Peyer's patch (tissue), 4 donors: ENCODE measurements at places on chromosomes 2 and 18. TPM values are rescaled to one million over a fixed set of nuclear protein-coding genes. Genes with fewer than 3 reads are reported as not detected.

- no peaks in the 10 kb centered on the region for H3K27me3 ChIP-seq
- no peak for DNase-seq
- H3K27ac ChIP-seq, result no peak overlapping the region
- no peaks in the 10 kb centered on the region for H3K4me1 ChIP-seq
- H3K4me3 ChIP-seq, result no peak overlapping the region
- no peaks in the 10 kb centered on the region for H3K36me3 ChIP-seq
Measured at GRCh38 chr2:60966507-60967405, 50.8 kb upstream of the PEX13 start.

NYAP2 gene
- total RNA-seq, result not detected

GRCh38 chr2:98711506-98711905 lies 19.4 kb downstream of the MGAT4A start:
- H3K4me1 ChIP-seq, result peaks cover 26% of the 10 kb centered on the region
- DNase-seq, result no peak
- no peaks in the 10 kb centered on the region for H3K27me3 ChIP-seq
- H3K27ac ChIP-seq, result no peak overlapping the region

GKN1 gene
- total RNA-seq, result not detected

- no peaks in the 10 kb centered on the region for H3K36me3 ChIP-seq
- DNase-seq, result no peak
- no peak overlapping the region for H3K27ac ChIP-seq
- H3K4me3 ChIP-seq, result no peak overlapping the region
- peaks cover 7% of the 10 kb centered on the region for H3K4me1 ChIP-seq
Measured at GRCh38 chr2:219182331-219183150, 4.5 kb downstream of the RETREG2 start.

GRCh38 chr18:51006948-51007789 lies 22.8 kb upstream of the SMAD4 start:
- no peak overlapping the region for H3K27ac ChIP-seq
- no peak for DNase-seq
- no peaks in the 10 kb centered on the region for H3K4me1 ChIP-seq
- no peak overlapping the region for H3K4me3 ChIP-seq
- no peaks in the 10 kb centered on the region for H3K27me3 ChIP-seq
- no peaks in the 10 kb centered on the region for H3K36me3 ChIP-seq

DCTN1 gene
- 191 TPM for total RNA-seq

PAIP2B gene
- total RNA-seq, result 2.1 TPM

DNA sequence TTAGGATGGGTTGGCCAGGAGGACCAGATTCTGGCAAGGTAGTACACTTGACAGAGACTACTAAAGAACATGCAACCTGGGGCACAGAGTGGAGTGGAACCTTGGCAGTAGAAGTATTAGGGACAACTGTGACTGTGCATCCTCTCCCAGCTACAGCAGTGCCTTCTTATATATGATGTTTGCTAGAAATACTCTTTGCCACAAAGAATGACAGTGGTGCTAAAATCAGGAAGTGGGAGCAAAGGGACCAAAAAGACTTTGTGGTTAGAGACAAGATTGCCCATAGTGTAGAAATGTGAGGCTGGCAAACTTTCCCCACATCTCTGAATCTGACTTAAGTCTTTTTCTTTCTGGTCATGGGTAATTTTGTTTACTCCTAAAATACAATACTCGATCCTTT lies 9.4 kb upstream of the SLC38A11 start:
- H3K36me3 ChIP-seq, result no peaks in the 10 kb centered on the region
- DNase-seq, result no peak
- H3K4me1 ChIP-seq, result no peaks in the 10 kb centered on the region
- H3K27ac ChIP-seq, result no peak overlapping the region

DNA sequence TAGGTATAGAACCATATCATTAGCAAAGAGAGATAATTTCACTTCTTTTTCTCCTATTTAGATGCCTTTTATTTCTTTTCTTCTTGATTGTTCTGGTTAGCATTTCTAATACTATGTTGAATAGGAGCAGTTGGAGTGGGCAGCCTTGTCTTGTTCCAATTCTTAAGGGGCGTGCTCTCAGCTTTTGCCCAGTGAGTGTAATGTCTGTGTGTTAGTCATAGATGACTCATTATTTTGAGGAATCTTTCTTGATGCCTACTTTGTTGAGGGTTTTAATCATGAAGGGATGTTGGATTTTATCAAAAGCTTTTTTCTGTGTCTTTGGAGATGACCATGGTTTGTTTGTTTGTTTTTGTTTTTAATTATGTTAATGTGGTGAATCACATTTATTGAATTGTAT lies 1453.1 kb upstream of the SLC39A10 start:
- no peak overlapping the region for H3K27ac ChIP-seq
- no peaks in the 10 kb centered on the region for H3K27me3 ChIP-seq
- no peaks in the 10 kb centered on the region for H3K36me3 ChIP-seq
- H3K4me1 ChIP-seq, result no peaks in the 10 kb centered on the region

NGEF gene
- 54.5 TPM for total RNA-seq

CHAC2 gene
- not detected for total RNA-seq

POTEC gene
- total RNA-seq, result not detected

GRCh38 chr18:78801011-78801410 lies 178.6 kb upstream of the SALL3 start:
- no peak overlapping the region for H3K27ac ChIP-seq
- no peaks in the 10 kb centered on the region for H3K4me1 ChIP-seq
- no peaks in the 10 kb centered on the region for H3K27me3 ChIP-seq
- H3K36me3 ChIP-seq, result no peaks in the 10 kb centered on the region
- H3K4me3 ChIP-seq, result no peak overlapping the region
- DNase-seq, result no peak

GRCh38 chr18:8426401-8426800 lies 182.8 kb upstream of the RAB12 start:
- no peaks in the 10 kb centered on the region for H3K36me3 ChIP-seq
- no peaks in the 10 kb centered on the region for H3K27me3 ChIP-seq
- no peak overlapping the region for H3K27ac ChIP-seq
- no peak for DNase-seq
- no peaks in the 10 kb centered on the region for H3K4me1 ChIP-seq

DNA sequence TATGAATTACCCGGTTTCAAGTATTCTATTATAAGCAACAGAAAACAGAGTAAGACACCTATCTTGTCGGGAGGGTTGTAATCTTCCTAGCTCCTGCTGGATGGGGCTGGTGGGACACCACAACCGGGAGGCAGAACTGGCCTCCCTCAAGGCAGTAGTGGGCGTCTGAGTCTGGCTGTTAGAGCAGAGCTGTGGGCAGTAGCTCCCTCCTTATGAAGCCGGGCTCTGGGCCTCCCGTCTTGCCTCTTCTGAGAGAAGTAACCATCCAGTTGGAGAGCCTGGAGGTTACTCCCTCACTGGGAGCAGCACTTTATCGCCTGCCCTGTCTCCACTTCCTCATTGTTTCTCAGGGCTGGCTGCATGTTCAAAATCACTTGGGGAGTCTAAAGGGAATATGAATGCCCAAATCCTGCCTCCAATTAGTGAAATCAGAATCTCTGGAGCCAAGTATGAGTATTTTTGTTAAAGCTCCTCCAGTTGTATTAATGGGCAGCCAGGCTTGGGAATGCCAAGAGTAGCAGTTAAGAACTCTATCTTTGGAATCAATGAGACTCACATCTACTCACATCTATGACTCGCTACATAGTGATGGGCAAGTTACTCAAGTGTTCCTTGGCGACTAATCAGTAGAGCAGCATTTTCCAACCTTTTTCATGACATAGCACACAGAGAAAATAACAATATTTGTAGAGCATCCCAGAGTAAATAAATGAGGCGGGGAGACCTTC lies 27.3 kb upstream of the NRP2 start:
- no peaks in the 10 kb centered on the region for H3K36me3 ChIP-seq
- H3K4me1 ChIP-seq, result no peaks in the 10 kb centered on the region
- no peak for DNase-seq
- H3K4me3 ChIP-seq, result no peak overlapping the region
- no peak overlapping the region for H3K27ac ChIP-seq

CEBPZ gene
- 21.0 TPM for total RNA-seq

DNA sequence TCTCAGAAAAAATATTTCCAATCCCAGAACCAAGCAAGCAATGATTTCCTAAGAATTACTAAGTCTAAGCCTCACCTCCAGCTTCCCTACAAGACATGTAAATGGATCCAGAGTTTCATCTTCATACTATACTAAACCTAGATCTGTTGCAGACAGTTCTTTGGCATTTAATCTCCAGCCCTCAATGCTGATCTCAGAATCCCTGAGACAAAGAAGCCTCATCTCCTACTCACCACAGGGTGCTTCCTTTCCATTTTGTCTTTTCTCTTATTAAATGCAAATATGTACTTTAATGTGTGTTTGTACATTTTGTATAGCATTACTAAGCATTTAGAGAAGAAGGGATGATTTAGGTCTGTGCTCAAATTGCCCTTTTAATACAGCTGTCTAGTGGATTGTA lies 954.9 kb downstream of the TDRD15 start:
- no peak overlapping the region for H3K27ac ChIP-seq
- no peaks in the 10 kb centered on the region for H3K27me3 ChIP-seq
- no peak overlapping the region for H3K4me3 ChIP-seq
- H3K36me3 ChIP-seq, result no peaks in the 10 kb centered on the region
- no peaks in the 10 kb centered on the region for H3K4me1 ChIP-seq

DNA sequence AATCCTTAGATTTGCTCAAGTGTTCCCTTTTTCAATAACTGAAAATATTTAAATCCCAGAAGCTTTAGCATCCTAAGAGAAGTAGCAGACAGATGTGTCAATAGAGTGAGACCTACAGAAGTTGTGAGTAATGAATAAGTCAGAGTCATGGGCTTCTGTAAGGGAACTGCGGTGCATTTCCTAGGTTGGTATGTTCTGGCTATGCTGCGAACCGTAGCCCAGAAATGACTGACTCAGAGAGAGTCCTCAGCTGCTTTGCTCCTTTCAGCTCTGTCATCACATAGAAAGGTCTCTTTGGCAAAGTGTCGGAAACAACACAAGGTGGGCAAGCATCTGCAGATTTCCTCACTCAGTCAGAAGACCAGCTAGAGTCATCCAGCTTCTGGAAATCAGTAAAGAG lies 297.1 kb downstream of the ARHGAP15 start:
- no peak overlapping the region for H3K4me3 ChIP-seq
- DNase-seq, result no peak
- no peaks in the 10 kb centered on the region for H3K27me3 ChIP-seq
- no peak overlapping the region for H3K27ac ChIP-seq

DNA sequence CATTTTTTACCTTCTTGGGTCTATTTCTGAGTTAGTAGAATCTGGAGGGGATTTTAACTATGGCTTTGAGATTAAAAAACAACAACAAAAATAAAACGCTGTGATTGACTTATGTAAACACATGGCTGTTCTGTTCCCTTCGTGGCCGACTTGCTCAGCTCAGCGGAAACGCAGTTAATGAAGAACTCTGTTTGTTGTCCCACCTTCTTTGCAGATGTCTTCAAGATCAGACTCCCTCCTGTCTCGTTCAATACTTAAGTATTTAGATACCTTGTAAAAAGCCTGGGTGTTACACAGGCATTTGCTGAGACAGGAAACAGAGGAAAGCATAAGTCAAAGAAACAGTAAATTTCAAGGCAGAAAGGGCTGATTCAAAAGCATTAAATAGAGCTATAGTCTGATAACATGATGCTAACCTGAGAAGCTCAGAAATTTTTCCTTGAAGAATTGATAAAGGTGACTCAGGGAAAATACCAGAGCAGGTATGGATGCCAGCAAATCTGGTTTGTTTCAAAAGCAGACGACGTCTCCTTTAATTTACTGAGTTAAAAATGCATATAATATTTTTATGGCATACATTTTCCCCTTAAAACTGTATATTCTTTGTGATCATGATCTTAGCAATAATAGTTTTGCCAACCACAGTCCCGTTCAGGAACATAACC lies 21.7 kb upstream of the POLI start:
- no peaks in the 10 kb centered on the region for H3K27me3 ChIP-seq
- H3K4me3 ChIP-seq, result no peak overlapping the region
- no peak overlapping the region for H3K27ac ChIP-seq
- H3K36me3 ChIP-seq, result no peaks in the 10 kb centered on the region
- no peak for DNase-seq

SLC30A3 gene
- 0.35 TPM for total RNA-seq

- H3K27ac ChIP-seq, result no peak overlapping the region
- no peak overlapping the region for H3K4me3 ChIP-seq
- H3K36me3 ChIP-seq, result no peaks in the 10 kb centered on the region
Measured at GRCh38 chr2:198312596-198313483, 508.4 kb downstream of the PLCL1 start.

DNA sequence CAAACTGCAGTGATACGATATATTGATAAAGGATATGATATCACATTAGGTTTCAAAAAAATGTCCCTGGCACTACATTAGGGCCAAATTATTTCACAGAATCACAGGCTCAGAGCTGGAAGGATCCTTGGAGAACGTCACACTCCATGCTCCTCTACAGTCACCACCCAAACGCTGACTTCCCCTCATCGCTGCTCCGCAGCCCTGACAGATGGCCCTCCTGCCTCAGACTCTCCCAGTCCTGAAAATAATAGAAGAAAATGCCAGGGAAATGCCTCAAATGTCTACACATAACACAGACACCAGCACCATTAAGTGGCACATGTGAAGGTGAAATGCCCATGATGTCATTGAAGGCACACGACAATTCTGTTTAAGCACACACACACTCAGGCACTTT lies 72.0 kb downstream of the ZNF521 start:
- no peaks in the 10 kb centered on the region for H3K27me3 ChIP-seq
- no peak overlapping the region for H3K27ac ChIP-seq
- H3K4me1 ChIP-seq, result no peaks in the 10 kb centered on the region
- no peaks in the 10 kb centered on the region for H3K36me3 ChIP-seq
- no peak overlapping the region for H3K4me3 ChIP-seq

SPAG16 gene
- total RNA-seq, result 9.2 TPM

DNA sequence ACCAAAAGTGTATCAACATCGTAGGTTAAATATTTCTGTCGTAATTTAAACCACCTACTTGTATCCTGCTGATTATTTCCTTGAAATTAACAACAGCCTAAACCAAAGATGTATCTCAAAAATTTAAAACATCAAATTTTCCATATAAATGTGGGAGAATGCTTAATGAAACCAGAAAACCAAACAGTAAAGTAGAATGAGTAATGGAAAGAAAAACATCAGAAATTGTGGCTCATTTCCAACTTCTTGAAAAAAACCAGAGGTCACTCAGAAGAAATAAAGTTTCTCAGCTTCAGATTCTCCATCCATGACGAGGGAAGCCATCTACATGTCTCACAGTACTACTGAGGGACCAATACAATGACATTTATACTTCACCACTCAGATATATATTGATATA lies 296.5 kb downstream of the NOL4 start:
- no peak overlapping the region for H3K4me3 ChIP-seq
- no peaks in the 10 kb centered on the region for H3K27me3 ChIP-seq
- no peaks in the 10 kb centered on the region for H3K36me3 ChIP-seq
- H3K27ac ChIP-seq, result no peak overlapping the region

- no peaks in the 10 kb centered on the region for H3K36me3 ChIP-seq
- H3K4me1 ChIP-seq, result no peaks in the 10 kb centered on the region
- no peak for DNase-seq
- H3K27ac ChIP-seq, result no peak overlapping the region
- no peaks in the 10 kb centered on the region for H3K27me3 ChIP-seq
Measured at GRCh38 chr2:79717364-79718007, 204.6 kb downstream of the CTNNA2 start.

- H3K4me3 ChIP-seq, result no peak overlapping the region
- H3K27ac ChIP-seq, result no peak overlapping the region
- no peaks in the 10 kb centered on the region for H3K36me3 ChIP-seq
Measured at GRCh38 chr18:42392416-42392815, 437.4 kb downstream of the PIK3C3 start.

OSBPL1A gene
- 67.6 TPM for total RNA-seq

GRCh38 chr2:156532989-156533388 lies 96.8 kb downstream of the GPD2 start:
- H3K27ac ChIP-seq, result no peak overlapping the region
- H3K4me1 ChIP-seq, result no peaks in the 10 kb centered on the region
- H3K4me3 ChIP-seq, result no peak overlapping the region
- DNase-seq, result no peak
- H3K36me3 ChIP-seq, result peaks cover 8% of the 10 kb centered on the region
